ENCODE measurements at places on chromosomes 1 and 21.

DNA sequence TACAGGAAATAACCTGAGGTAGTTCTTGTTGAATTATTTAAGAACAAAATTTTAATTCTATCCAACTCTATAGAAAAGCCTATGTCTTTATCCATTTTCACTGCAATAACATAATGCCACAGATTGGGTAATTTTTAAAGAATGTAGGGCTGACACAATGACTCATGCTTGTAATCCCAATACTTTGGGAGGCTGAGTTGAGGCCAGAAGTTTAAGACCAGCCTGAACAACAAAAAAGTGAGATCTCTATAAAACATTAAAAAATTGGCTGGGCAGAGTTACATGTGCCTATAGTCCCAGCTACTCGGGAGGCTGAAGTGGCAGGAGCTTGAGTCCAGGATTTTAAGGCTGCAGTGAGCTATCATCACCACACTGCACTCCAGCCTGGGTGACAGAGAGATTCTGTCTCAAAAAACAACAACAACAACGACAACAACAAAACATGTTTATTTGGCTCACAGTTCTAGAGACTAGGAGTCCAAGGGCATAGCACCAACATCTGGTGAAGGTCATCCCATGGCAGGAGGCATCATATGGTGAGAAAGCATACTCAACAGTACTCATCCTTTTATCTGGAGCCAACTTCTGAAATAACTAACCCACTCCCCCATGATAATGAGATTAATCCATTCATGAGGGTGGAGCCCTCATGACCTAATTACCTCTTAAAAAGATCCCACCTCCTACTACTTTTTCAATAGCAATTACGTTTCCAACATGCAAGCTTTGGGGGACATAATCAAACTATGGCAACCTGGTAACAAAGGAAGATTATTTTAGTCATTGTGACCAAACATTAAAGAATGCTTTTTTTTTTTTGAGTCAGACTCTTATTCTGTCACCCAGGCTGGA, 59.6 kb downstream of the ABL2 start:
- peak; percentile 47 for DNase-seq

DNA sequence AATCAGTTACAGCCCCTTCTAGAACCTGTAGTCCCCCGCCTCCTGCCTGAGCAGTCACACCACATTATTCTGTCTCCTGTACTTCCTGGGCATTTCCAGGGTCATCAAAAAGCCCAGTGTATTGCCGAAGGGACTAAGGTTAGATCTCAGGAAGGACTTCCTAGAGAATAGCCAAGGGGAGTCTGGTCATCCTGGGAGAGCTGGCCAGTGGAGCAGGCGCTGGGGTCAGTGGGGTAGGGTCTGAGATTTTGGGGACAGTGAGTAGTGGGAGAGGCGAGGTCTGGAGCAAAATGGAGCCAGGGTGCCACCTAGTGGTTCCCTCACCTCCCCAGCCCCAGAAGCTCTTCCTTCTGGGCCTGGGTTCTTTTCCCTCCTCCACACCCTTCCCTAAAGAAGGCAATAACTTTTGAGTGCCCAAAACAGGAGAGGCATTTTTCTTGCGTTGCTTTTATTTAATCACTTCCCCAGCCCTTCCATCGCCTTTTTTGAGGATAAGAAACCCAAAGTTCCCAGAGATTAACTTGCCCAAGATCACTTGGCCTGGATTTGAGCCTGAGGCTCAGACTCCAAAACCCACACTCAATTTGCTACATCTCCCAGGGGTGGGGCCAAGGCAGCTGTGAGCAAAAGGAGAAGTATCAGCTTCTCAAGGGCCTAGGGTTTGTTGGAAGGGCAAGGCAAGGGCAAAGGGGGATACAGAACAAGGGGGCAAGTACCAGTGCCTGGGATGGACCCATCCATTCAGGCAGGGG, 7.3 kb upstream of the PMVK start:
- no peak for DNase-seq

DNA sequence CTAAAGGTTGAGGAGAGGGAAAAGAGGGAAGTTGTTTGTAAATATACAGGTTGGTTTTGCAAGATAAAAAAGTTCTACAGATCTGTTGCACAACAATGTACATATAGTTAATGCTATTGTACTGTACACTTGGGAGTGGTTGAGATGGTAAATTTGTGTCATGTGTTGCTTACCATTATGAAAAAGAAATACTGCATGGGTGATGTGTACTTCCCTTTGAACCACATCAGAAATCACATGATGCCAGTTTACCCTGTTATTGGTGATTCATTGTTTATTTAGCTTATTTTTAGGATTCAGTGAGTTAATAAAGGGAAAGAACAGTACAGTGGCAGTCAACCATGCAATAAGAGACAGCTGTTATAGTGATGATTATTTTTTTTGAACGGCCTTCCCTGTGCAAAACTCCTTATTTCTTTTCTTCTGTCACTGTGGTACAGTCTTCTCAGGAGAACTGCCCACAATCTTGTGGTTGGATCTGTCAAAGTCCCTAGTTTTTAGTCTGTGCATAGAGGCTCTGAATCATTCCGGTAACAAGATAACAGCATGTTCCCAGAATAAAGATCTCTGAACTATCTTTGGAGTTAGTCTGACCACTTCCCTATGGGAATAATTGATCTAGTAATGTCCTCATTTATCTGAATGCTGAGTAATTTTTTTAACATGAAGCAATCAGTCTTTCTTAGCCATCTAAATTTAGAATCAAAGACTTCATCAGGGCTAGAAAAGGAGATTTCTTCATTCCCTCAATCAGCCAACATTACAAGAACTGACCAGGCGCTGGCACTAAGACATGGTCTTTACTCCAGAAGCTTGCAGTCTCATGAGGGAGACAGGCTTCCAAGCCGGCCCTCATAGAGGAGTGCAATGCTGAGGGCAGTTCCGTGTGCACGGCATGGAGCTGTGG, 84.2 kb downstream of the SH3GLB1 start:
- DNase-seq: no peak

DNA sequence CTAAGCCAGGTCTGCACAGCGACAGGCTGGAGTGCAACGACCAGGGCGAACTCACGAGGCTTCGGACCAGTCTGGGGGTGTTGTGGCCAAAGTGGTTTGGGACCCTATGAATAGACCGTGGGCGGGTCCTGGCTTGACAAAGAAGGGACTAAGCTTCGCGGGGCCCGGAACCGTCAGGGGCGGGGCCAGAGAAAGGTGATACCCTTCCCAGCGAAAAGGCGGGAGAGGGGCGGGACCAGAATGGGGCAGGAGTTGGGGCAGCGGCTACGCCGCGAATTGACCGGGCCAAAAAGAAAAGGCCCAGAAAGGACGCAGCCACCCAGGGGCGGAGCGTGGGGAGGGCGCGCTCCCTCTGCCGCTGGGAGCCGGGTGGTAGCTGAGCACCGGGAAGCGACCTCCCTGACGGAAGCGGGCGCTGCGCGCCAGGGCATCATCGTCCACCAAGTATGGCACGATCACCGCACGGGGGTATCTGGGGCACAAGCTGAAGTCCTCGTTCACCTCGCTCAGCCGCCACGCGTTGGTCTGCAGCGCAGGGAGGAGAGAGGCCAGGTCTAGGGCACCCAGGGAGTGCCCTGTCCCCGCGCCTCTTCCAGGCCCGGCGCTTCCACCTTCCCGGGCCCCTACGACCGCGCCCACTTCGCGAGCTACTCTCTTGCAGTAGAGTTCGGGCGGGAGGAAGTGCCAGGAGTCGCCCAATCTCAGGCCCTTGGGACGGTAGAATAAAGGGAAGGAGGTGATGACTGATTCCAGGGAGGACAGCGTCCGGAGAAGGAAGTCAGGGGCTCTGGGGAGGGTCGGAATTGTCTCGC, 6.7 kb upstream of the FAM167B start:
- peak; percentile 76 for DNase-seq

GRCh38 chr1:78561856-78562255, 58.4 kb upstream of the IFI44L start:
- no peak for DNase-seq

DNA sequence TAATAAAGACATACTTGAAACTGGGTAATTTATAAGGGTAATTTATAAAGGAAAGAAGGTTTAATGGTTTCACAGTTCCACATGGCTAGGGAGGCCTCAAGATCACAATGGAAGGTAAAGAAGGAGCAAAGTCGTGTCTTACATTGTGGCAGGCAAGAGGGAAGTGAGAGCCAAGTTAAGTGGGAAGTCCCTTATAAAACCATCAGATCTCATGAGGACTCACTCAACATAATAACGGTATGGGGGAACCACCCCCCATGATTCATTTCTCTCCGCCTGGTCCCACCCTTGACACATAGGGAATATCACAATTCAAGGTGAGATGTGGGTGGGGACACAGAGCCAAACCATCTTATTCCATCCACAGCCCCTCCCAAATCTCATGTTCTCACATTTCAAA, 76.8 kb upstream of the ZNF678 start:
- DNase-seq: no peak

DNA sequence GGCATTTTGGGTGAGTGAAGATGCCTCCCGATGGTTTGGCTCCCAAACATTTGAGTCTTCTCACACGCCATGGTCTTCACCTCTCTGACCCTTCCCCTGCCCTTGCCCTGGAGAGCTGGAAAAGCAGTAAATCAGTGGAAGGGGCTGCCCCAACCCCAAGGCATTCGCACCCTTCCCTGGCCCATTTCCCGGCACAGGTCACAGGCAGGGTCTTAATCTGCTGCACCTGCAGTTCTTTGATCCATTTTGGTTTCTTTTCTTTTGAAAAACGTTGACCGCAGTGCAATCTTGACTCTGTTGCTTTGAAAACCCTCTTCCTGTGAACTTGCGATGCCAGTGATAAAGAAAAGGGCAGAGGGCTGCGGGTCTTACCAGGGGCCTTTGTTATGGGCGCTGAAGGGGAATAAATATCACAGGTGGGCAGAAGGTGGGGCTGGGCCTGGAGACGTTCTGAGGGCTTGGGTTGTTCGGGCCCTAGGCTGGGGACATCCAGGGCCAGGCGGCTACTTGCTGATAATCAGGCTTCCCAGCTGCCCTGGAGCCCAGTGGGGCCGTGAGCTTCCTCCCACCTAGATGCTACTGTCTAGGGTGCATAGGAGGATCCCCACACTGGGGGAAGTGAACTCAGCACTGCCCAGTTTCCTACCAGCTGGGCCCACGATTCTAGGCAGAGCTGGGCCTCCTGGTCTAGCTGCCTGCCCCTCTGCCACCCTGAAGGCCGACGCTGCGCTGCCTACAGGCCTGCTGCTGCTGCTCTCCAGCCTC, 38.6 kb upstream of the EPS8L3 start:
- no peak for DNase-seq

GRCh38 chr1:41053316-41053715, 31.8 kb upstream of the SLFNL1 start:
- no peak for DNase-seq

- no peak for DNase-seq
Measured at GRCh38 chr1:45348609-45348965, 8.3 kb upstream of the MUTYH start.

GRCh38 chr1:64173336-64173940, 30.0 kb upstream of the UBE2U start:
- no peak for DNase-seq

- DNase-seq: peak; percentile 67
Measured at GRCh38 chr1:179251675-179252074, 22.2 kb upstream of the ABL2 start.

DNA sequence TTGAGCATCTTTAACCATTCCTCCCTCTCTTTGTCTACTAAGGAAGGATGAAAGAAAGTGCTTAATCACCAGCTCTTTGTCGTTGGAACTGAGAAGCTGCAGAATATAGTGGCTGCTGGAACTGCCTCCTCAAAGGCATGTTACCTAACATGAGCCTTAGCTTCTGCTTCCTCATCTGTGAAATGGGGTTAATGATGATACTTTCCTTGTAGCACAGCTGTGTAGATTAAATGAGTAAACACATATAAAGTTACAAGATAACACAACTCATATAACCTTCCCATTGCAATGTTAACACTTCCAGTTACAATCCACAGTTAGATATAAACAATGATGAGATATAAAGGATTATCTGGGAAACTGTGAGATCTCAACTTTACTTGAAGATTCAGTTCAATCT, 48.4 kb upstream of the ZNF326 start:
- DNase-seq: no peak

GRCh38 chr1:110207831-110208230, 2.3 kb upstream of the KCNC4 start:
- peak; percentile 58 for DNase-seq

DNA sequence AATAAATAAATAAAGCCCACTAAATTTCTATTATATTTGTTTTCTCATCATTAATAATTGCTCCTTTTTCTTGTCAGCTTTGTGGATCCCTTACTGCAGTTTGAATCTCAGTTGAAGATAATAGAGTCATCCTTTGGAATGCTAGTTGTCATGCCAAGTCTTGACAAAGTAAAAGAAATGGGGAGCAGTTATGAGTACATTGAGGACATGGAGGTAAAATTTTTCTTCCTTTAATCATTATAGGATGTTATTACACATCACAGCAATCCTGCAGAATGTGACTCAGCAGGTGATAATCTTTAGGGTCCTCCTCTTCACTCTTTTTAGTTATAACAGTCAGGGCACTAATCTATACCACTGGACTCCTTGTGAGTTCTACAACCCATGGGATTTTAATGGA, 24.1 kb downstream of the MROH9 start:
- DNase-seq: peak; percentile 22

DNA sequence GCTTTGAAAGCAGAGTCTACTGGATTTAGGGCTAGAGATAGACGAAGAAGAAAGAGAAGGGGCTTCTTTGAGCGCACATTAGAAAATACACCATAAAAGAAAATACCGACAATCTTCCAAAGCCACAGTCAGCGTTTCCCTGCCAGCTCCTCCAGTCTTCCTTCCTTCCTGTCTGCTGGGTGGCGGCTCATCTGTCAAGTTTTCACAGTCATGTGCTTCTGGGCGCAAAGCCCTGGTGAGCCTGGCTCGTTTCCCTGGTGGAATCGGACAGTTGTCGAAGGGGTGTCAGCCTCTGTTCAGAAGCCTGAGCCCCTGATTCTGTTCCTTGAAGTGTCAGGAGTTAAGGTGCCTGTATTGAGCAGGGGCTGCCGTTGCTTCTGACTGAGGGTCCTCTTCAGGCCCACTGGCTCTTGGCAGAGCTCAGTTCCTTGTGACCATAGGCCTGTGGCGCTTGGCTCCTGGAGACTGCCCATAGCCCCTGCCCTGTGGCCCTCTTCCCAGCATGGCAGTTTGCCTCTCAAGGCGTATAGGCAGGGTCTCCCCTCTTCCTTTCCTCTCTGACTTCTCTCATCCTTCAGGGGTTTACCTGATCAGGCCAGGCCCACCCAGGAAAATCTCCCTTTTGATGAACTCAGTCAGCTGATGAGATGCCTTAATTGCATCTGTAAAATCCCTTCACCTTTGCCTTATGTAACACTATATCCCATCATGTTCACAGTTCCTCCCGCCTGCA, 58.6 kb downstream of the ADARB1 start:
- DNase-seq: no peak

GRCh38 chr1:214537219-214537618, 14.2 kb downstream of the PTPN14 start:
- no peak for DNase-seq

GRCh38 chr21:36910581-36911307, 55.7 kb downstream of the HLCS start:
- no peak for DNase-seq

GRCh38 chr1:19762175-19762779, 37.4 kb downstream of the TMCO4 start:
- DNase-seq: peak; percentile 15

DNA sequence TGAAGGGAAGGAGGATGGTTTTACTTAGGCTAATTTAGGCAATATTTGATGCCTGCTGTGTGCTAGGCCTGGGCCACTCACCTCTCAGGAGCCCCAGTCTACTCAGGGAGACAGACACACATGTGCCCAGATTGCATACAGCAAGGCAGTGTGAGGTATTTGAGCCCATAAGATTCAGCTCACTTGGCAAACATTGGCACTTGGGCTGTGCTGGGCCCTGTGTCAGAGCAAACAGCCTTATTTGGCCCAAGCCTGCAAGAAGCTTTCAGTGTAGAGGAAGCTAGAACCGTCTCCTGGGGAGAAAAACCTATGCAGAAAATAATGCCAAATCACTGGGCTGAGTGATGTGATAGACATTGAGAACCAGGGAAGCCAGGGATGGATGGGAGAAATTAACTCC, 3.9 kb upstream of the SYNC start:
- DNase-seq: no peak

Measured in RKO (cell line).